SK-MEL-5 (cell line): ENCODE measurements at places on chromosomes 6 and 20.

DNA sequence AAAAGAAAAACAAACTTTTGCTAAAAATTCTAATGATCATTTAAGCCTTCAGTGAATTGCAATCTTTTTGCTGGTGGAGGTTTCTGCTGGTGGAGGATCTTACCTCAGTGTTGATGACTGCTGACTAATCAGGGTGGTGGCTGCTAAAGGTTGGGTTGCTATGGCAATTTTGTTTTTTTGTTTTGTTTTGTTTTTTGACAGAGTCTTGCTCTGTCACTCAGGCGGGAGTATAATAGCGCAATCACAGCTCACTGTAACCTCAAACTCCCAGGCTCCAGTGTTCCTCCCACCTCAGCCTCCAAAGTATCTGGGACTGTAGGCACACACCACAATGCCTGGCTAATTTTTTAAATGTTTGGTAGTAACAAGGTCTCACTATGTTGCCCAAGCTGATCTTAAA lies 94.7 kb downstream of the ANKRD6 start:
- DNase-seq, result no peak

DNA sequence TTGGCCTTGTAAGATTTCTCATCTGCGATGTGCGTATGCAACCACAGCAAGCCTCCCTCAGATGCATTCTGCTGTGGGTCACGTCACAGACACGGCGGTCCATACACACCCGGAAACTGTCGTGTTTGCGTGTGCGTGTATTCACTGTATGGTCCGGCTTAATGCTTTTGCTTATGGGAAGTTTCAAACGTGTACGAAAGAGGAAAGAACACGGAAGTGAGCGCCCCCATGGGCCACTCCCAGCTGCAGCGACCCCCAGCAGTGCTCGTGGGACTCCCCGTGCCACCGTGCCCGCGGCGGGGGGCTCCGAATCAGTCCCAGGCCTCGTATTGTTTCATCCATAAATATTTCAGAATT lies 10.2 kb downstream of the DLL1 start:
- no peak for DNase-seq

GRCh38 chr6:151054306-151054705 lies 185.5 kb upstream of the AKAP12 start:
- no peak for DNase-seq

- DNase-seq, result no peak
Observed at GRCh38 chr6:5084781-5085647, at the start of gene PPP1R3G. Gene PPP1R3G, plus strand, starts transcription at chr6:5085341. Its CDS starts 145 bp downstream, at chr6:5085486.

DNA sequence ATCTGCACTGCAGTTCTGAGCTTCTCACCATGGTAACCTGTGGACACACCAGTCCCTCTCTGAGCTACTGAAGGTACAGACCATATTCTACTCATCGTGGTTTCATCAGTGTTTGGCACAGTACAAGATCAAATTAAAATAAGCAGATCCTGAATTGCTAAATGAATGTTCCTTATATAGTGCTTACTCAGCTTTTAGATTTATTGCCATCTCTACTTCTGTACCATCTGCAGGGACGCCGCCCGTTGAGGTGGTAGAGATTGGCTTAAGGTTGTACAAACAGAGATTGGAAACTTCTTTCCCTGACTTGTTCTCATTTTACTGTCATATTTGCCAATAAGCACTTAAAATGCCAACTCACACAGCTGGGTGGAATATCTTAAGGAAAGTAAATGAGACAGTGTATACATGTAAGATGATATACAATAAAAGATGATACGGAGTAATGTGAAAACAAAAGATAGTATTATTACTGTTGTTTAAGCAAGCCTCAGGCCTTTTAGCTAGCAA lies 223.4 kb upstream of the FOXQ1 start:
- DNase-seq, result peak; percentile 63

DNA sequence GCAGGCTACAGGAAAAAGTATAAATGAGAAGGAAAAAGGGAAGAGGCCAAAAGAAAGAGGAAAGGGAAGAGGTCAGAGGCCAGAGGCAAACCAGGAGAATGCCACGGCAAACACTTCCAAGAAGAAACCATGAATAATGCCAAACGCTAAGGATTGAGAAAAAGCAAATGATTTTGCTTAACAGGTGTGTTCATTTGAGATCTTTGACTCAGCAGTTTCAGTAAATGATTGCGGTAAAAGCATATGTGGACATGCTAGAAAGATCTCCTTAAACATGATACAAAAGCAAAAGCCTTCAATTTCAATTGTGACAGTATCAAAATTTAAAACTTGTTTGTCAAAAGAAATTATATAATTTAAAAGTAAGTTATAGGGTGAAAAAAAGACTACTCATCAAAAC lies 70.6 kb downstream of the UBE3D start:
- no peak for DNase-seq

DNA sequence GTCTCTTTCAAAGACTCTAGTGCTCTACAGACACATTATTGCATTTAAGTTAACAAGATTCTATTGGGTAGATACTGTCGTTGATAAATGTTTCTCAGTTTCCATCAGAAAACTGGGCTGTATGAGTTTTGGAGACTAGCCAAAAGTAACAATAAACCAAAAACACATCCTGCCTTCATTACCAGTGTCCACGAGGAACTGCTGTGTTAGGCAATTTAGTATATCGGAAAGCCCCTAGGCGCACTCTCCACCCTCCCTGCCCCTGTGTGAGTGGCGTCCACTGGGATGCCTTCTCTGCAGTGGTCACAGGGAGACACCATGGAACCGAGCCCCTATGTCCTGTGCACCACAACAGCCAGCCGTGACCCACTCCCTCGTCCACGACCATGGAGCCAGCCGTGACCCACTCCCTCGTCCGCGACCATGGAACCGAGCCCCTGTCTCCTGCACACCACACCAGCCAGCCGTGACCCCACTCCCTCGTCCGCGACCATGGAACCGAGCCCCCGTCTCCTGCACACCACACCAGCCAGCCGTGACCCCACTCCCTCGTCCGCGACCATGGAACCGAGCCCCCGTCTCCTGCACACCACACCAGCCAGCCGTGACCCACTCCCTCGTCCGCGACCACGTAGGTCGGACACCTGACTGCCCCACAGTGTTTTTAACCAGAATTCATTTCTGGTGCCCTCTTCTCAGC lies 35.3 kb downstream of the DLL1 start:
- DNase-seq, result no peak

GRCh38 chr6:105851113-105851580 lies 235.0 kb upstream of the PRDM1 start:
- DNase-seq, result no peak

DNA sequence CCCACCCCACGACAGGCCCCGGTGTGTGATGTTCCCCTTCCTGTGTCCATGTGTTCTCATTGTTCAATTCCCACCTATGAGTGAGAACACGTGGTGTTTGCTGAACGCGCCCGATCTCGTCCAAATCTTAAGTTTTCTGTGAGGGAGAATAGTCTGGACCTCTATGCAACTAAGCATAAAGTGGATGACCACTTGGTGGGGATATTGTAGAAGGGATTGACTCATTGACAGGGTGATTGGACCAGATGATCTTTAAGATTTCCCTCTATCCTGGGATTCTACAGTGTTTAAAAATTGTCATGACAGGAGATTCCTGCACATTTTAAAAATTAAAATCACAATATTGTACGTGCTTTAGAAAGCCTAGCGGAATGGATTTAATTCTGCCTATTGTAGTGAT lies 141.3 kb downstream of the TRMT11 start:
- peak; percentile 41 for DNase-seq

GRCh38 chr6:31765910-31766794 lies 3.7 kb downstream of the SAPCD1 start:
- DNase-seq, result peak; percentile 19

- DNase-seq, result no peak
Observed at GRCh38 chr6:158703111-158703836, 53.4 kb downstream of the SYTL3 start.

DNA sequence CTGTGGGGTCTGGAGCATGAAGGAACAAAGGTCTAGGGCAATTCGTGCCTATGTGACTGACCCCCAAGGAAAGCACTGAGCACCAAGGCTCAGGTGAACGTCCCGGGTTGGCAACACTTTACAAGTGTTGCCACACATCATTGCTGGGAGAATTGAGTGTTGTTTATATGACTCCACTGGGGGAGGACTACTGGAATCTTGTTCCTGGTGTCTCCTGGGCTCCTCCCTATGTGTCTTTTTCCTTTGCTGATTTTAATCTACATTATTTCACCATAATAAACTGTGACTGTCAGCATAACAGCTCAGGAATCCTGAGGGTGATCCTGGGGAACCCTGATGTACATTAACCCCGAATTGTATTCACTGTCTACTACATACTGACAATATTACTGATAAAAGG lies 207.7 kb upstream of the BMP2 start:
- DNase-seq, result no peak

GRCh38 chr6:138383776-138384175 lies 6.1 kb downstream of the SMIM28 start:
- DNase-seq, result no peak
